ENCODE measurements at places on chromosomes 12 and 14.

DNA sequence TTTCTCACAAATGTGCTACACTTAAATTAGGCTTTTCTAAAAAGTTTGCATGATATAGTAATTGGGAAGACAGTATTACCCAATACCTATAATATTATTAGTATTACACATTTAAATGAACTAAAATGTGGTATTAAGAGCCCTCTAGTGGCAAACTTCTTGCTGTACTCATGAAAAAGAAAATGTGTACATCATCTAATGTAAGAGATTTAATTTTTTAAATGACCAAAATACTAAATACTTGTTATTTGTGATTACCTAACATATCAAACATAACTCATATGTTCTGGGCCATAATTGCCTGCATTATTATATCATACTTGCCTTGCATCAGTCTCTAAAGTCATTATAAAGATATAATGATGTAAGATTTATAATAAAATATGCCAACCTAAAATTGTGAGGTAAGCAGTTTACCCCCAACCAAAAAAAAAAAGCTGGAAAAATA is 64.2 kb downstream of the DNAI7 start:
- DNase-seq: peak; percentile 41

- DNase-seq: no peak
These were observed 127.7 kb downstream of the APAF1 start for GRCh38 chr12:98772818-98773217.

GRCh38 chr12:110906985-110907384 is 13.4 kb downstream of the MYL2 start:
- DNase-seq: no peak

- DNase-seq: no peak
These were observed 30.2 kb upstream of the RNU6-8 start for GRCh38 chr14:32233260-32233659.

Measured in GM13977 (cell line).